B cell (primary cell): ENCODE measurements at places on chromosomes 6 and 20.

DNA sequence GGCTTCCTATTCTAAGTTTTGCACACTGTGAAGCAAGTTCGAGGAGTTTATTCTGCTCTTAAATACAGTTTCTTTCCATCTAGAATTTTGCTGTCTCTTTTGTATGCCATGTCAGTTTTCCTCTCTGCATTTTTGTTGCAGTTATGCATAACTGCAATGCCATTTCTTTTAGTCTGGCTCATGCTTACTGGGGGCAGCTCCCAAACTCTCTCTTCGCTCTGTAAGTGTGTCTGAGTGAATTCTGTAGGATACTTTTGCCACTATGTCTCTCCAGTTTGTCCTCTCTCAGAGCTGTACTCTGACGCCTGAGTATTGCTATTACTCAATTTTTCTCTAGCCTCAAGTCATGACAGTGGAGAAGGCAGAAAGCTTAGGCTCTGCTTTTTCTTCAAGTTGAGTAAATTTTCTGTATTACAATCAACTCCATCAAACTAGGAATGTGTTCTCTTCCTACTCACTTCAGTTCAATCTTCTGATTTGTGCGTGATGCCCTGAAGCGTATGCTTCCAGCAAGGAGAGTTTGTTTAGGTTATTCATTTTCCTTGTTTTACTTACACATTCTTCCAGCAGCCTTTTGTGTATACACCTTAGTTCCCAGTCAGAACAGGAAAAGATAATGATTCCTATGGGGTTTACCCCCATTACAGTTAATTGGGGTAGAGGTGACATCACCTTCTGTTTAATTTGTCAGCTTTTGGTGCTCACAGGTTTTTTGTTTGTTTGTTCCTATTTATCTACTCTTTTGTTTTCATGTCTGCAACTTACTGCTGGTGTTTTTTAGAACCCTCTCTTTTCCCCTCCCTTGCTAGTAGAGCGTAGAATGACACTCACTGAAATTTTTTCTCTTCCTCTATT lies 430.9 kb downstream of the BCKDHB start:
- H3K4me1 ChIP-seq: no peaks in the 10 kb centered on the region
- H3K4me3 ChIP-seq: no peak overlapping the region
- DNase-seq: no peak
- no peak overlapping the region for H3K27ac ChIP-seq
- peaks cover 3% of the 10 kb centered on the region for H3K27me3 ChIP-seq

- H3K4me1 ChIP-seq: peaks cover 60% of the 10 kb centered on the region
- no peaks in the 10 kb centered on the region for H3K36me3 ChIP-seq
- DNase-seq: no peak
- H3K4me3 ChIP-seq: no peak overlapping the region
- no peaks in the 10 kb centered on the region for H3K27me3 ChIP-seq
These were observed 47.7 kb upstream of the FNDC1 start for GRCh38 chr6:159121486-159121885.

GRCh38 chr6:21085643-21086042 lies 507.9 kb upstream of the SOX4 start:
- no peak for DNase-seq
- no peaks in the 10 kb centered on the region for H3K4me1 ChIP-seq
- H3K4me3 ChIP-seq: no peak overlapping the region
- no peak overlapping the region for H3K27ac ChIP-seq

- no peaks in the 10 kb centered on the region for H3K27me3 ChIP-seq
- peaks cover 8% of the 10 kb centered on the region for H3K4me1 ChIP-seq
- H3K36me3 ChIP-seq: no peaks in the 10 kb centered on the region
- H3K4me3 ChIP-seq: no peak overlapping the region
These were observed 80.7 kb upstream of the ELOVL5 start for GRCh38 chr6:53429401-53429800.

DNA sequence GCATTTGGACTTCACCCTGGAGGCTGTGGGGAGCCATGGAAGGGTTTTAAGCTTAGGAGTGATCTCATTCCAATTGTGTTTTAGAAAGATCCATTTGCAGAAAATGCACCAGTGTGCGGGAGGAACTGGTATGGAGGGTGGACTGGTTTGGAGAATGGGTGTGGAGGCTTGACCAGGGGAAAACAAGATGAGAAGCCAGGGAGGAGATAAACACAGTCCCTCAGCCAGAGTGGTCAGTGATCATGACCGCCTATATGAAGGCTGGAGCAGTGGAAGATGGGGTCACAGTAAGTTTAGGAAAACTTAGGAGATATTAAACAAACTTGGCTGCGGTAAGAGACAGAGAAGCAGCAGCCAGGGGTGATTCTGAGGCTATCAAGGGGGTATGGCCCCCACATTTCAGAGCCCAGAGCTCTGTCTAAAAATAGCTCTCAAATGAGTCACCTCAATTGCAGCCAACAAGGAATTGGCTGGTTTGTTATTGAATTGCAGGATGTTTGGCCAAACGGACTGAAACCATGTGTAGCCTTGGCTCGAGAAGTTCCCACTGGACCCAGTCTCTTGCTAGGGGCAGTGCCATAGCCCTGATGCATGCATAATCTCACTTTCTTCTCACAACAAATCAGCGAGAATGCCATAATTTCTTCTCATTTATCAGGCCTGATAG lies 159.9 kb upstream of the TOP1 start:
- H3K27ac ChIP-seq: no peak overlapping the region
- H3K4me3 ChIP-seq: no peak overlapping the region
- no peak for DNase-seq

- no peaks in the 10 kb centered on the region for H3K27me3 ChIP-seq
- no peaks in the 10 kb centered on the region for H3K36me3 ChIP-seq
- no peak overlapping the region for H3K27ac ChIP-seq
- H3K4me1 ChIP-seq: no peaks in the 10 kb centered on the region
- H3K4me3 ChIP-seq: no peak overlapping the region
These were observed 54.7 kb upstream of the TRIM39 start for GRCh38 chr6:30272032-30272431.

DNA sequence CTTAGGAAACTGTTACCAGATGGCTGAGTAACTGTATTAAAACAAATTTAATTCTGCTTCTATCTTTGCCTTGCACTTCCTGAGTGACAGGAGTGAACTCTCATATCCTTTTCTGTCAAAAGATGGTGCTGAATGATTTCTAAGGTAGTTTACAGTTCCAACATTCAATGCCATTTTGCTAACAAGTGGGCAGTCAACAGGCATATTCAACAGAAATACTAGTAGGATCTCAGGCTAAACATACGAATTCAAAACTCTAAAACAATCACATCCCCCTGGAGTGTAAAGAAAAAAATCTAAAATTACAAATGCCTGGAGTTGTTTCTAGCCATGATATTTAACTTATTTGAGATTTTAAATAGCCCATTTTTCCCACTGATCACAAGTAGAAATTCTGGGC lies 6.7 kb downstream of the PSMB9 start:
- no peak overlapping the region for H3K27ac ChIP-seq
- H3K36me3 ChIP-seq: peaks cover 24% of the 10 kb centered on the region
- peaks cover 21% of the 10 kb centered on the region for H3K4me1 ChIP-seq
- no peak overlapping the region for H3K4me3 ChIP-seq

DNA sequence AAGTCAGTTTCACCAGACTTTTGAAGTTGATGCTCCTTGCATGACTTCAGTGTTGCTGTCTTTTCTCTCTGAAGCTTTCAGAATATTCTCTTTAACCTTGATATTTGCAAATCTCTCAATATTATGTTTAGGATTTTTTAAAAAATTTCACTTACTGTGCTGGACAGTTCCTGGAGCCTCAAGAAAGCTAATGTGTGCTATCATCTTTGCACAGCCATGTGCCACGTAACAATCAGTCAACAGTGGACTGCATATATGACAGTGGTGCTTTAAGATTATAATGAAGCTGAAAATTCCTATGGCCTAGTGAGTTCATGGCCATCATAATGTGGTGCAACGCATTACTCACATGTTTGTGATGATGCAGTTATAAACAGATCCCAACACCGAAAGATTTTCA lies 59.1 kb upstream of the OGFRL1 start:
- H3K27ac ChIP-seq: no peak overlapping the region
- H3K4me3 ChIP-seq: no peak overlapping the region
- H3K27me3 ChIP-seq: no peaks in the 10 kb centered on the region
